CD4-positive, alpha-beta memory T cell (primary cell): ENCODE measurements at places on chromosomes 6 and 20. TPM values are rescaled to one million over a fixed set of nuclear protein-coding genes. Genes with fewer than 3 reads are reported as not detected.

The KCNK16 gene
- total RNA-seq, result not detected

The HDGFL1 gene
- total RNA-seq, result not detected

The SLC44A4 gene
- not detected for total RNA-seq

The TRIM40 gene
- total RNA-seq, result not detected

The C6orf15 gene
- not detected for total RNA-seq
